ENCODE measurements at places on chromosomes 13 and 19. TPM values are rescaled to one million over a fixed set of nuclear protein-coding genes. Genes with fewer than 3 reads are reported as not detected.

The SMIM17 gene
- total RNA-seq: not detected

The FXYD1 gene
- total RNA-seq: 4.5 TPM

The OSCAR gene
- not detected for total RNA-seq

The TMEM150B gene
- 0.29 TPM for total RNA-seq

The IGFL2 gene
- total RNA-seq: not detected

The CHST8 gene
- not detected for total RNA-seq

The GFY gene
- total RNA-seq: not detected

The ANGPTL4 gene
- 0.75 TPM for total RNA-seq

The DNASE2 gene
- 30.0 TPM for total RNA-seq

The ZNF154 gene
- 2.3 TPM for total RNA-seq

The GJB2 gene
- total RNA-seq: 1.8 TPM

The RAB3A gene
- 6.6 TPM for total RNA-seq

The CPB2 gene
- total RNA-seq: not detected

The OR7G3 gene
- total RNA-seq: not detected

The ATP4B gene
- not detected for total RNA-seq

The CDC42EP5 gene
- total RNA-seq: not detected

The HOMER3 gene
- total RNA-seq: not detected

The ADM5 gene
- total RNA-seq: 4.8 TPM

The SOX1 gene
- total RNA-seq: not detected

The ANGPTL8 gene
- total RNA-seq: not detected

The C19orf73 gene
- total RNA-seq: 2.5 TPM

The NXNL1 gene
- not detected for total RNA-seq

The BEST2 gene
- not detected for total RNA-seq

The MATK gene
- total RNA-seq: 38.8 TPM

The FFAR2 gene
- total RNA-seq: not detected

The NMRK2 gene
- not detected for total RNA-seq

The TDRD12 gene
- total RNA-seq: 0.40 TPM

The PTGER1 gene
- 0.53 TPM for total RNA-seq

The SYNGR4 gene
- not detected for total RNA-seq

The IFNL1 gene
- total RNA-seq: not detected

The ZNF83 gene
- 64.0 TPM for total RNA-seq

The C19orf67 gene
- total RNA-seq: not detected

The GET3 gene
- total RNA-seq: 52.4 TPM

The TYROBP gene
- total RNA-seq: 0.43 TPM

The KLK10 gene
- not detected for total RNA-seq

The FBN3 gene
- not detected for total RNA-seq

The EID2 gene
- 18.3 TPM for total RNA-seq

The ARHGEF18 gene
- 42.5 TPM for total RNA-seq

The TEX29 gene
- not detected for total RNA-seq

The ZNF556 gene
- total RNA-seq: not detected

The ELSPBP1 gene
- total RNA-seq: not detected

The ZNF285 gene
- 1.9 TPM for total RNA-seq

The URAD gene
- not detected for total RNA-seq

The LGI4 gene
- 1.0 TPM for total RNA-seq
